Endothelial cell (in vitro differentiated cells): ENCODE measurements at places on chromosomes 16 and 17.

- no peak for DNase-seq
Measured at GRCh38 chr17:65018610-65019316, 37.8 kb downstream of the GNA13 start.

GRCh38 chr16:26688105-26688504, 378.6 kb upstream of the C16orf82 start:
- DNase-seq = no peak

DNA sequence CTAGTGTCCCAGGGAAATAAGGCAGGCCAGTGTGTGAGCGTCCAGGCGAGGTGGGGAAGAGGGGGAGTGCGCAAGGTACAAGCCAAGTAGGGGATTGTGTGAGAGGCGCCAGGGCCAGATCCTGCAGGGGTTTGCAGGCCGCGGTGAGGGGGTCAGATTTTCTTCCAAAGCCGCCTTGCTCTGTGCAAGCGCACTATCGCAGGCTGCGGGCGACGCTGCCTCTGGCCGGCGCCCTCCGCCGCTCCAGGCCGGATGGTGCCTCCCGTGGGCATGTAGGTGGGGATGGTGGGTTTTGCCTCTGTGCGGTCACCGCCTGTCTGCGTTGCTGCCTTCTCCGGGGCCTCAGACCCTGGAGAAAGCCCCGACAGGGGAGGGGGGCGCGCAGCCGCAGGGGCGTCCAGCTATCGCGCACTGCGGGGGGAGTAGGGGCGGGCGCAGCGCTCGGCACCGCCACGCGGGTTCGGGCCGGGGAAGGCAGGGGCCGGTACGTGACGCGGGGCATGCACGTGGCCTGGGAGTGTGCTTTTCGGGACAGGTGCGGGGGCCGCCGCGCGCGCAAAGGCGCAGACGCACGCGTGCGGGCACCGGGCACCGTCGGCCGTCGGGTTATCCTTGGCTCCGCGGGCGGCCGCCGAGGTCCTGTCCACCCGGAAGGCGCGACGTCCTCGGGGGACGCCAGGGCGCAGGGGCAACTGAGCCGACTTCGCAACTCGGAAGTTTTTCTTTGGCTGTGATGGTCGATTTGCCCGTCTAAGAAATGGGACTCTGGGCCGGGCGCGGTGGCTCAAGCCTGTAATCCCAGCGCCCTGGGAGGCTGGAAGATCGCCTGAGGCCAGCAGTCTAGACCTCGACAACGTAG, 1.1 kb upstream of the HAPSTR1 start:
- DNase-seq = peak; percentile 51

- no peak for DNase-seq
Measured at GRCh38 chr17:36641877-36642845, 40.8 kb downstream of the MRM1 start.

GRCh38 chr17:17515934-17516930, 20.0 kb upstream of the RASD1 start:
- no peak for DNase-seq

DNA sequence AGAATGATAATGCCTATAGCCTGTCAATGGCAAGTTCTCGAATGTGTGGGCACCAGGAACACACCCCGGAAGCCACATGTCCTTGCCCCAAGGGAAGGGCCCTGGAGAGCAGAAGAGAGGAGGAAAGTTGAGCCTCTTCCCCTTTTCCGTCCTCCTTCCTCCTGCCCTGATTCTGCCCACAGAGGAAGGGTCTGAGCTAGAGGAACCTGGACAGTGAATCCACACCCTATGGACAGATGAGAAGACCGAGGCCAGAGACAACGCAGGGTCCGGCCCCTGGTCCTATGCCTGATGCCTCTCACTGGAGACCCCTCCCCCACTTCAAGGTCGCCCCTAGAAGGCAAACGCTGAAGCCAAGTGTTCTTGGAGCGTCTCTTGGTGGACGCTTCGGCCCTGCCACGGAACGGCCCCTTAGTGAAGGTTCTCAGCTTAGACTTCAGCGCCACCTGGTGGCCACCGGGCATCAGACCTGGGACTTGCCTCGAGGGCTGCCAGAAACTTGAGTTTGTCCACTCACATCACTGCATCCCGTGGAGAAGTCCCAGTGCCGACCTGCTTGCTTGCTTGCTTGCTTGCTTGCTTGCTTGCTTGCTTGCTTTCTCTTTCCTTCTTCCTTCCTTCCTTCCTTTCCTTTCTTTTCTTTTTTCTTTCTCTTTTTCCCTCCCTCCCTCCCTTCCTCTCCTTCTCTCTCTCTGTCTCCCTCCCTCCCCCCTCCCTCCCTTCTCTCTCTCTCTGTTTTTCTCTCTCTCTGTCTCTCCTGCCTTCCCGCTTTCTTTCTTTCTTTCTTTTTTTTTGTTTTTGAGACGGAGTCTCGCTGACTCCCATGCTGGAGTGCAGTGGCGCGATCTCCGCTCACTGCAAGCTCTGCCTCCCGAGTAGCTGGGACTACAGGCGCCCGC, 20.6 kb upstream of the SPNS3 start:
- DNase-seq = peak; percentile 98

- no peak for DNase-seq
Measured at GRCh38 chr17:10111907-10112452, 86.4 kb downstream of the GAS7 start.

DNA sequence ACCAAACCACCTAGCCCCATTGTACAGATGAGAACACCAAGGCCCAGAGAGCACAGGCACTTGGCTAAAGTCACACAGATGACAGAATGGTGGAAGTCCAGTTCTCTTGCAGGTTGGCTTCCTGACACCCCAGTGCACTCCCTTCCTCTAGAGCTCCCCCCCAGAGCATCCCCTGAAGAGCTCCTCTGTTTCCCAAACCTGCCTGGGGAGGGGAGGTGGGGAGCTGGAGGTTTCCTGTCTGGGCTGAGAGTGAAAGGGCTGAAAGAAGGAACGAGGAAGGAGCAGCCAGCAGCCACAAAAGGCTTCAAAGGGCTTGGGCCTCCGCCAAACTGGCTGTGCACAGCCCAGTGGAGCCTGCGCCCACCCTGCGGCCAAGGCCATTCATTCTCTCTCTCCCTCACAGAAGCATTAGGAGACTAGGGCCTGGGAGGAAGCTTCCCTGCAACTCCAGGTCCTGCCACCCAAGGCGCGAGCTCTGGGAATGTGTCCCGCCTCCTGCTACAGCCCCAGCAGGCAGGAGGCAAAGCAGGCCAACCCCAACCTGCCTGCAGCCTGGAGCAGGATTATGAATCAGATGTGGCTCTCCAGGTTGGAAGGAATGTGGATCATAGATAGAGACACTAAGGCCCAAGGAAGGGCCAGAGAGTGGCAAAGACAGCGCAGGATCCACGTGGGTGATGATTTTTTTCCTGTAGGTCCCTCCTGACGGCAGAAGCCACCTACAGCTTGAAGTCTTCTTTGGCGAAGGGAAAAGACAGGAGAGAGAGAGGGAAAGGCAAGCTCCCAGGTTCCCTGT, 913 bp downstream of the SLC13A5 start:
- peak; percentile 19 for DNase-seq

- DNase-seq = peak; percentile 49
Measured at GRCh38 chr16:49833085-49833484, 22.8 kb downstream of the ZNF423 start.

- no peak for DNase-seq
Measured at GRCh38 chr16:19400711-19401110, 17.0 kb upstream of the TMC5 start.

DNA sequence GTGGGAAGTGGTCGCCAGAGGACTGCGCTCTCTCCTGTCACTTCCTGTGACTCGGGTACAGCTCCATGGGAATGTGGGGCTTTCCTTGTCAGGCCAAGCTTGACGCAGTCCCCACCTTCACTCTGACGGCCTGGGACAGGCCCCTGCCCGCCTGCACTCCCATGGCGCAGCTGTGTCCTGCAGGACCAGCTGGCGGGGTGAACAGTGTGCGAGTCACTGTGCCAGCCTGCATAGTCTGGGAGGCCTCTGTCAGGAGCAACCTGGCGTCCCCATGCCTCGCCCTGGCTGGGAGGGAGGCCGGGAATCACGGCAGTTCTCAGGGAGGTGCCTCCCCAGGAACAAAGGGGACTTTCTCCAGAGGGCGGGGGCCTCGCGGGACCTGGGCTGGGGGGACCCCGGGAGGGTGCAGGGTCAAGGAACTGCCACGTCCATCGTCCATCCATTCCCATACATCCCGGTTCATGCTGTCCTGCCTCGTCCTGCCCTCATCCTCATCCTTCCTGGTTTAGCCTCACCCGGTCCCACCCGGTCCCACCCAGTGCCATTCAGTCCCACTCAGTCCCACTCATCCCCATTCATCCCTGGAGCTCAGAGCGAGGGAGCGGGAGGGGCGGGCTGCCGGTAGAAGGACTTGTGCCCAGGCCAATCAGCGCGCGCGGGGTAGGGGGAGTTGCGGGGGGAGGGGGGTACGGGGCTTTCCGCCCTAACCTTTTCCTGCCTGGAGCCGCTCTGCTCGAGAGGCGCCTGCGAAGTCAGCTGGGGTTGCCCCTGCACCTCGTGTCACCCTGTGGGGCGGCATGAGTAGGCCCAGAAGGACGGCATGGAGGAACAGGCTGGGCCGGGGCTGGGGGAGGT, 13.4 kb downstream of the FLYWCH1 start:
- peak; percentile 54 for DNase-seq

- DNase-seq = no peak
Measured at GRCh38 chr17:72296456-72296855, 175.6 kb downstream of the SOX9 start.

GRCh38 chr17:57572600-57572999, 172.5 kb downstream of the CCDC182 start:
- DNase-seq = no peak

- DNase-seq = no peak
Measured at GRCh38 chr16:66261826-66262225, 104.7 kb upstream of the CDH5 start.

- peak; percentile 43 for DNase-seq
Measured at GRCh38 chr17:951325-952132, 28.0 kb downstream of the NXN start.
